ENCODE measurements at places on chromosomes 3 and 15. TPM values are rescaled to one million over a fixed set of nuclear protein-coding genes. Genes with fewer than 3 reads are reported as not detected.
A peak's percentile ranks its signal among the peaks of the same experiment; 100 is the strongest.

REC114 gene
- total RNA-seq: not detected

DOCK3 gene
- total RNA-seq: 2.7 TPM

GP5 gene
- 0.24 TPM for total RNA-seq

ADGRG7 gene
- not detected for total RNA-seq

EFCC1 gene
- 0.24 TPM for total RNA-seq

VWA5B2 gene
- not detected for total RNA-seq

ADAMTS17 gene
- total RNA-seq: 1.2 TPM

DNA sequence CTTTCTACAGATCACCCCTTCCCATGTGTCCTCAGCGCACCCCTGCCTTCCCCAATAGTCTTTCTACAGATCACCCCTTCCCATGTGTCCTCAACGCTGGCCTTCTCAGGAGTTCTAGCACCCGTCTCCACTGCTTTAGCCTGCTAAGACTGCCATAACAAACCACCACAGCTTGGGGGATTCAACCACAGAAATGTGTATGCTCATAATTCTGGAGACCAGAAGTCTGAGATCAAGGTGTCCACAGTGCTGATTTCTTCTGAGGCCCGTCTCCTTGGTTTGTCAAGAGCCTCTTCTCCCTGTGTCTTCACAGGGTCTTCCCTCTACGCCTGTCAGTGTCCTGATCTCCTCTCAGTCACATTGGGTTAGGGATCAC, 68.1 kb upstream of the CGNL1 start:
- no peak for DNase-seq

GRCh38 chr15:84734794-84735479, 13.5 kb upstream of the ZNF592 start:
- peak; percentile 86 for DNase-seq

DNA sequence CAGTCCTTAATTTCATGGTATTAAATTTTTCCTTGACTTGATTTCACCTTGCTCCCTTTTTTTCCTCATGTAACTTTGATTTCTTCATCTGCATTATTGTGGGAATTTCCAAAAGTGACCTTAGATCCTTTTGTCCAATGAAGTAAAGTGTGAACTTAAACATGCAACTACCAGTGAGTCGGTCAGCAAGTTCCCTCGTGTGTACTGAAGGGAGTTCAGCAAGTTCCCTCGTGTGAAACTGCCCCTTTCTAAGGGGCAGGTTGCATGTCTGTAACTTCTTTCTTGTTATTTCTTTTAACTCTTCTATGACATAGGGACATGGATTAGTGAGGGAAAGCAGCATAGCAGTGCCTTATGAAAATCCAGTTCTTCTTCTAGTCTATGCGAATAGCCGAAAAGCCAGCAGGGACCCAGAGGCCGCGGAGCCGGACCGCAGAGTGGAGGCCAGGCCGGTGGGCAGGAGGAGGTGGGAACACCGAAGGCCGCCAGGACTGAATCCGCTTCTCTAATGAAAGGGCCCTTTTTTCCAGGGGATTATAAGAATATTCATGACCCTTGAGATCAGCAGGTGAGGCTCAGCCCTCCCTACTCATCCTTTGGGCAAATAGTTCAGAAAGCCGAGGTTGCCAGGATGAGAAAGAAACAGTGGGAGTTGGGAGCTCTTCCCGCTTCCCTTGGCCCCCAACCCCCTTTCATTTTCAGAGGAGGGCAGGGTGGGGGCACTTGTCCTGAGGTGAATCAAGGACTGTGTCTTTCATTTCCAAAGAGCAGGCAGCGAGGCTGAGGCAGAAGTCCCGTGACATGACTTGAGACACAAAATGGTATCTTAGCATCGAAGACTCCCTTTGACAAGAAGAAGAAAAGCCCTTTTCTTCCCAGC, 117.5 kb downstream of the OPA1 start:
- DNase-seq: no peak

DNA sequence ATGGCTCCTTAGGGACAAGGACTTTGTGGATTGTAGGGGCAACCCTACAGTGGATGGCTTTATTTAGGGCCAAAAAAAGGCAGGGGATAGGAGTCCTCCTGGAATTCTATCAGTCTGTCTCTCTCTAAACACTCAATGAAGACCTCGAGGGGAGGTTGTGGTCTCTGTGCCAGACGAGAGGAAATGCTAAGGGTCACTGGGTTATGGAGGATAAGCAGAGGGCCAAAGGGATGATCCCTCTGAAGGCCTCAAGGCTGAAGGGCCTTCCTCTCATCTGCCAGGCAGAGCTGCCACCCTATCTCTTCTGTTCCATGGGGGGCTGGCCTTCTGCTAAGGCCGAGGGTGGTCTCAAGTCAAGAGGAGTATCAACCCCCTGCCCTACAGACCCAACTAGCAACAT, 27.0 kb downstream of the PLXNB1 start:
- no peak for DNase-seq

GRCh38 chr3:141979050-141979671, 102.7 kb downstream of the ATP1B3 start:
- no peak for DNase-seq

GRCh38 chr3:127266186-127266585, 21.7 kb downstream of the PRR20G start:
- DNase-seq: no peak

GRCh38 chr15:64895285-64896065, 16.2 kb upstream of the ANKDD1A start:
- peak; percentile 48 for DNase-seq

DNA sequence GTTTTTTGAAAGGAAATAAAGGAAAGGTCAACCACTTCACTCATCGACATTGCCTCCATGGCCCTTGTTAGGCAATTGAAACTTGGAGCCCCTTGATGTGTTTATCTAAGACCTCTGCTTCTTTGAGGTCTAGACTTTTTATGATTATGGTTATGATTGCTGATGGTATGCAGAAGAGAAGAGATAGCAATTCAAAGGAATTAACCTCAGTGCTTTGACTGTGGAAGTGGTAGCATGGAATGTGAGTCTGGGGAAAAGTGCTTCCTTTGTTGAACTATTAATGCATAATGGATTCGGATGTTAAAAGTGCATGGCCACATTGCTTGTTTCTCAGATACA, 46.1 kb downstream of the FNDC3B start:
- DNase-seq: no peak

GRCh38 chr15:53470743-53471142, 288.7 kb downstream of the WDR72 start:
- DNase-seq: no peak

- peak; percentile 60 for DNase-seq
Measured at GRCh38 chr3:169966951-169967915, 626 bp downstream of the SEC62 start.

DNA sequence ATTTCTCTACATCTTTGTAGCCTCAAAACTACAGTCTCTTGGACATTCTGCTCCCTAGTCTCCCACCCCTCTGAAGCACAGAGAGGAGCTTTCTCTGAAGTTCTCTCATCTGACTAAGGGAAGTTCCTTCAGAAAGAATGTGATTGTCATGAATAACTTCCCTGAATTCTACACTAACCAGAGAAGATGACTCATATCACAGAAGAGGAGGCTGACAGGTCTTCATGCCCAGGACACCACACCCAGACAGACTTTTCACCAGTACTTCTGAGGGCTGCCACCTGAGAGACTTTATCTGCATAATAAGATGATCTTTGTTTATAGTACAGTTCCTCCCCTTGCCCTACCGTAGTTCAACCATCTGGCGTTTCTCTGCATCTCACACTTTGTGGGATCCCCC, 52.8 kb downstream of the CDIN1 start:
- no peak for DNase-seq

GRCh38 chr3:73427048-73427706, 197.6 kb downstream of the PDZRN3 start:
- no peak for DNase-seq

DNA sequence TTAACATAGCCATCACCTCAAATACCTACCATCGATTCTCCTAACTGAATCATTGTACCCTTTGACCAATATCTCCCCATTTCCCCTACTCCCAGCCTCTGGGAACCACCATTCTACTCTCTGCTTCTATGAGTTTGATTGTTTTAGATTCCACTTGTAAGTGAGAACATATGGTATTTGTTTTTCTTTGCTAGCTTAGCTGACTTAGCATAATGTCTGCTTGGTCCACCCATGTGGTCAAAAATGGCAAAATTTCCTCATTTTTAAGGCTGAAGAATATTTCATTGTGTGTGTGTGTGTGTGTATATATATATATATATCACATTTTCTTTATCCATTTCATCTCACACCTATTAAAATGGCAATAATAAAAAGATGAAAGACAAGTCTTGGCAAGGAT, 469.3 kb downstream of the FHIT start:
- DNase-seq: no peak

GRCh38 chr3:27193056-27193455, 176.1 kb downstream of the NEK10 start:
- DNase-seq: no peak

DNA sequence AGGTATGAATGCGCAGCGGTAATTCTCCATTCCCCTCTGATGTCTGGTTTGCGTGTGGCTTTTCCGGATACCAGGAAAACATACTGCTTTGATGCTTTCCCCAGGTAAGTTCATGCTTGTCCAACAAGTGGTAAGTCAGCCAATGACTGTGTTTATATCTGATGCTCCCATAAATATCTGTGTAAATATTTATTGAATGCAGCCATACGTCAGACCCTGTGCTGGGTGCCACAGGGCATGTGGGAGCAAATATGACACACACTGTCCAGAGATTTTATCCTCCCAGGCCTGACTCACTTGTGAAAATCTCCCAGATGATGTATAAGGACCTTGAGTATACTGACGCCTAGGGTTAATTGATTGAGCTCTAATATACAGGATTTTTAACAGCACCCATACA, 29.6 kb upstream of the CEMIP start:
- no peak for DNase-seq

All from activated CD4-positive, alpha-beta memory T cell treated with anti-CD3 and anti-CD28 coated beads for 36 hours (primary cell).